ENCODE measurements at places on chromosomes 16 and 17.

DNA sequence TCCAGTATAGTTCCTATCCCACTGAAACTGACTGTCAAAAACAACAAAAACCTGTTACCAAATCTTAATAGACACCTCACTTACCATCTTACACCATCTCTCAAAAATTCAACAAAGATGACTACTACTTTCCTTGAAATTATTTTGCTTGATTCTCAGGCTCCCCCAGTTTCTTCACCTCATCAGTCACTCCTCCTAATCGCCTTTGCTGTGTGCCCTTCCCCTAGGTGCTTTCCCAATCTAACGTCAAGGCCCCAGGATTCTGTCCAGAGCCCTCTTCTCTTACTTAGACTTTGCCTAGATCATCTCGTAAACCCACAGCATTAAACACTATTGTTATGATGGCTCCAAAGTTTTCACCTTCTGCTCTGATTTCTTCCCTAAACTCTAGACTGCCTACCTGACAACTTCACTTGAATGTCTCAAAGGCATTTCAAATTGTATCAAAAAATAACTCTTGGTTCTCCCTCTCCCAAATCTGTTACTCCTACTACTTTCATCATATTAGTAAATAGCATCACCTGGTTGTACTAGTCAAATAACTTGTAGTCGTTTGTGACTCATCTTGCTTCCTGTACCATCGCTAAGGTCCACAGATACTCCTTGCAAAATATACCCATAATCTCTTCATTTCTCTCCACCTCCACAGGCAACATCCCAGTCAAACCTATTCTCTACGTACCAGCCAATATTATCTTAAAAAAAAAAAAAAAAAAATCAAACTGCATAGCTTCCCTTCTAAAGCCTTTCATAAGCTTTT lies 18.0 kb downstream of the C16orf87 start:
- DNase-seq = no peak

- DNase-seq = no peak
Observed at GRCh38 chr16:54460263-54460860, 173.8 kb upstream of the IRX3 start.

GRCh38 chr16:65070831-65071432 lies 50.9 kb downstream of the CDH11 start:
- DNase-seq = no peak

- DNase-seq = no peak
Observed at GRCh38 chr16:53262645-53263044, 171.6 kb upstream of the RBL2 start.

Measured in vagina (tissue), 2 donors.